ENCODE measurements at places on chromosomes 4 and X.
A peak's percentile ranks its signal among the peaks of the same experiment; 100 is the strongest.

DNA sequence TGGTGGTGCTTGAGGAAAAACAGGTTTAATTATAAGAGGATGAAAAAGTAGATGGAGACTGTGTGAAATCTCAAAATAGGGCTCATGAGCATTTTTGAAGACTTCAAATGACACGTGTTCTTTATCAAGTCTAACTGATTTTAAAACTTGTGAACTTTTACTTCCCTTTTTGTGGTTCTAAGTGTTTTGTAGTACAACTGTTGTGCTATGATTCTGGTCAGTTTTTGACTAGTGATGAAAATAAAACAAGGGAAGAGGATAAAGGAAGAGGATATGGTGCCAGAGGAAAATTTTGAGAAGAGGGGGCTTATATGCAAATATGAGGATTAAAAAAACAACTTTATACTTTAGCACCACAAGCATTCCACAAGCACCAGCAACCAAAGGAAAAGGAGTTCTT is 644.0 kb downstream of the RPA4 start:
- no peak for DNase-seq

DNA sequence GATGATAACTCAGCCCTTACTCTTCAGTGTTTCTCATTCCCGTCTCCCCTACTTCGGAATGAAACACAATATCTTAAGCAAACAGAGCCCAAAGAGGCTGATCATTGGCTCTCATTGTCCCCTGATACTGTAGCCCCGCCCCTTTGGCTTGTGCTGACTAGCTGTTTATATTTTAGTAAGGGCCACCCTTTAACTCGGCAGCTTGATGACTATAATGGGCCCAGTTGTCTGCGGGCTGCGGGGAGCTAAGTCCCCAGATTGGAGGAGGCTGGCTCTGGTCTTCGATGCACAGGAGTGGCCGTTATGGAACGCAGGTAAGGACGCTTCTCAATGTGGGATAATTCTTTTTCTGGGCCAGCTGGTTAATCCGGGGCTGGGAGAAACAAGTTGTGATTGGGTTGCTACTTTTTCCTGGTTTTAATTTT is at the start of gene TRIM2:
TSS of gene TRIM2 (plus strand) at position 197 of the 425 bp plus-strand sequence. CDS start at position 285, 88 bp downstream.
- no peak for DNase-seq

DNA sequence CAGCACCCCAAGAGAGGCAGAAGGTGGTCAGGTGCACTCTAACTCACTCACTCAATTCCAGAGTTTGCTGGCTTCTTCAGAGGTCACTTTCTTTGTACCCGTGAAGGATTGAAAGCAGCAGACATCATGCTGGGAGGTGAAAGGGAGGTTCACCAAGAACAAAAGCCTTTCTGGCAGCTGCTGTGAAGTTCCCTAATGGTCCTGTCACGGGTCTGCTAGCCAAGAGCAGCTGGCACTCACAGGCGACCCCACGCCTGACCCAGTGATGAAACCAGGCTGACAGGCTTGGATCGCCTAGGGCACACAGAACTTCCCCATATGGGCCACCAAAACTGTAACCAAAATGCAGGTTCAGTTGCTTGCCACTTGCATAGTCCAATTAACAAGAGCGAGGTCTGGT is 11.8 kb downstream of the NUDT11 start:
- no peak for DNase-seq

- DNase-seq = no peak
Observed at GRCh38 chrX:152601848-152602616, 35.7 kb upstream of the GABRQ start.

GRCh38 chr4:7291372-7292114 is 99.2 kb downstream of the SORCS2 start:
- no peak for DNase-seq

DNA sequence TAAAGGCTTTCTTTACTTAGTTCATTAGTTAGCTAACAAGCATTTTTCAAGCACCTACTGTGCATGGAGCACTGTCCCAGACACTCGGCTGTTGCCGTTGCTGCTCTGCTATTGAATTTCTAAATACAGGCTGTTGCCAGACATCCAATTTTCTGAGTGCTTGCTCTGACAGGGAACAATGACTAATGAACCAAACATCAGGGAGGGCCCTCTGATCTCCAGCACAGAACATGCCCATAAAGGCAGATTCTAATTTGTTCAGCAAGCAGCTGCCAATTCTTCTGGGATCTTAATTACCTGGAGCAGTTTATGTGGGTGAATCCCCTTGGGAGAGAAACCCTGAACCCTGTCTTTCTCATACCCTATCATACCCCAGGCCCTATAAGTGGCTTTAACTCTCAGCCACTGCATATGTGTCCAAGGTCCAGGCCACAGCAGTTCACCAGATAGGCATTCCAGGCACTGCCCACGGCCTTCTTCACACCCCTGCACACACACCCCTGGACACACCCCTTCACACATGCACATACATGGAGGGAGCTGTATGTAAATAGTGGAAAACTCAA is 27.9 kb downstream of the TSC22D3 start:
- DNase-seq = no peak

DNA sequence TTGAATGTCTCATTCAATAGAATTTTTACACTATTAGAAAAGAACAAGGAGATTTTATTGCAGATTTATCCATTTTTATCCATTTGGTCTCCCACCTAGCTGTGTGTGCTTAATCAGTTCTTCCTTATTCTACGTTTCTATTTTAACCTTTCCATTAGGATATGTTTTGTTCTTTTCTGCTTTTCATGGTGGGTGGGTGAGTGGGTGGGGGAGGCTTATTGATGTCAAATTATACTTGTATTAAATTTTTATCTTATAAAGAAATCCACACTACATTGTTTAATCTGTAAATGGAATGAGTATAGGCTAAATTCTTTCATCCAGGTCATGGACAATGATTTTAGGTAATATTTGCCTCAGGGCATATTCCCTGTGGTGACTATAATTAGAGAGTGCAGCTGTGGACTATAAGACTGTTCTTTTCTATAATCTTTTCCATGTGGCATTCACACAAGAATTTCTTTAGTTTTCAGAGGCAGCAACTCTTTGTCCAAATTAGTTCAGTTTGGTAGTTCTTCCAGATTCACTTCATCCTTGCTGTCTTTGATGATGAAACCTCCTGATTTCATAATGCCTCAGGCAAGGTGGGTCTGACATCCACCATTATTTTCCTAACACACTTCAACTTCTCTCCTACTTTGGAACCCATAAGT is 2451.8 kb downstream of the PCDH7 start:
- DNase-seq = no peak

DNA sequence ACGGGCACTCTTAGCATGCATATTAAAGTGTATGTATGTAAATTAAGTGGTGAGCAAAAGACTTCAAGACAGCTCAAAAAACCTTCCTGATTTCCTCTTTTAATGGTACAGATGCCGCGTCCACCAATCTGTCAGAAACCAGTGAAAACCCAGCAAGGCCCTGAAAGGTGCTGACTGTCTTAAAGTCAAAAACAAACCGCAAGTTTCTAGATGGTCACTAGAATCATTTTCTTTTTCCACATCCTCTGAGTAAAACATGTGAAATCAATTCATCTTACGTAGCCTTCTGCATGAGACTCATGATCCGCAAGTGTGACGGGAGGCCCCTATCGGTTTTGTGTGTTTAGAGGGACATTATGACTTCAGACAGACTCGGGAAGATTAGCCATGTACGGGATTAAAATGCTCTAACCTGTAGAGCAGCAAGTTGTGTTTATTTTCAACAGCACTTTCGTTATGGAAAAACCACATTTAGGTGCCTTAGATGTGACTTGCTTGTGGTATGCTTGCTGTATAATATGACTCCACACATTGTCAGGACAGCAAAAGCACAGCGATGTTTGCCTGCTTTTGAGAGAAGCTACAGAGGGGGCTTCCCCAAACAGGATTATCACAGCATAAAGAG is 88.2 kb upstream of the STS start:
- DNase-seq = no peak

DNA sequence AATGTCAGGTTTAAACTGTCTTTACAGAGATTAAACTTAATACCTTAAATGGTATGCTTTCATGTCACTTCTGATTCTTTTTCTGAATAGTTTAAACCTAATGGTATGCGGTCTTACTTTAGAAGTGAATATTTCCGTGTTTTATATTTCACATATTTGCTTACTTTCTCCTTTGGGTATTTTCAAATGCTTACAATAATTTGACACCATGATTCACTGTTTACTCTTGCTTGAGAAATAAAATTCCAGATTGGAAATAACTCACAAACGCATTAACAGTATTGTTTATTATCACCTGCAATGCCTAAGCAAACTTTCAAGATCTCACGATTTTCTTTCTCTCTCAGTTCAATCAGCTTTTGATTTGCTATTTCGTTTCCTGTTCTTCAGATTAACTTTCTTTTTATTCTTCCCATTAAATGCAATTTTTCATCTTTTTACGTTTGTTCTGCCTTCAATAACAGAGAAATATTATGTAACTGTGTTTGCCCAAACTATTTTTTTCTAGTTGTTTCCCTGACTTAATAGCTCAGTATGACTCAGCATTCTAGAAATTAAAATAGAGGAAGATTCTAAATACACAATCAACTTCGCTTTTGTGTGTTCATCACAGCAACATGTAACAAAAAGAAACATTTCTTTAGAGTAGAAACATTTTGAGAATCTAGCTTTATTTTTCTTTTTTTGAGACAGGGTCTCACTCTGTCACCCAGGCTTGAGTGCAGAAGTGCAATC is 955.5 kb upstream of the PRKX start:
- DNase-seq = no peak

GRCh38 chr4:88675543-88675942 is 22.1 kb downstream of the NAP1L5 start:
- no peak for DNase-seq

- no peak for DNase-seq
Observed at GRCh38 chr4:184616633-184617551, 32.4 kb downstream of the CASP3 start.

DNA sequence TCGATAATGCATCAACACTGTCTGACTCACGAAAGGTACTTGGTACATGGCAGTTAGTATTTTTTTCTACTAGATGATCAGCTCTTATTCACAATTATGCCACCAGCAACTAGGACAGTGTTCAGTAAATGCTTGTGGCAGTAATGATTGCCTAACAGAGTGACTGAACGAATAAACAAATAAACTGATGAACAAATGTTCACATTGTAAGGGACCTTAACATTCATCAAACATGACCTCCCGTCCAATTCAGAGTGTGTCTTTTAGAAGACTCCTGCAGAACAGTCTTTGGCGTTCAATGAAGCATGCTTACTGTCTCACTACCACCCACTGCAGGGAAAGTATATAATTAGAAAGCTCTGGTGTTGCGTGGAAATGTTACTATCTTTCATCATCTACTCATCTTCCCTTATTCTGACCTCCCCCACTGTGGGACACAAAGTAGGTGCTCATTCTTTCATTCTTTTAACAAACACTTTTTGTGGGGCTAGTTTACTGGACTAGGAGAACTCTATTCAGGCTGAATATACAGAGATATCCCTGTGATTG is 319.3 kb downstream of the RAB28 start:
- DNase-seq = no peak

- DNase-seq = no peak
Observed at GRCh38 chrX:11351375-11352295, 58.4 kb downstream of the AMELX start.

- DNase-seq = no peak
Observed at GRCh38 chr4:68209003-68209402, 36.5 kb downstream of the TMPRSS11B start.

- DNase-seq = peak; percentile 5
Observed at GRCh38 chrX:22135994-22136684, 104.0 kb downstream of the PHEX start.

DNA sequence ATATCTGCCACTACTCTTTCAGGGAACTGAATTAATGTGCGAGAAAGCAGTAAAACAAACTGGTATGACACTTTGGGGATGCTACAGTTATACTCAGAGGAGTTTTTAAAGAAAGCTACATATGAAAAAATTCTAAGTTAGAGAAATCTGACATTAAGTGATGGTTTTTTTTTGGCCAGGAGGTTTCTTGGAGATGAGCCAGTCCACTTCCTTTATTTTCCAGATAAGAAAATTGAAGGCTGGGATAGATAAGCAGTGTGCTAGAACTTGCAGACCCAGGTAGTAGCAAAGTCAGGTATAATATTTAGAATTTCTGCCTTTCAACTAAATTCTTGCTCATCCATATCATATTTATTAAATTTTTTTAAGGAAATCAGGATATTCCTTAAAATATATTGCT is 106.8 kb downstream of the FAT4 start:
- DNase-seq = no peak

- no peak for DNase-seq
Observed at GRCh38 chrX:115940888-115941332, 229.6 kb upstream of the AGTR2 start.

DNA sequence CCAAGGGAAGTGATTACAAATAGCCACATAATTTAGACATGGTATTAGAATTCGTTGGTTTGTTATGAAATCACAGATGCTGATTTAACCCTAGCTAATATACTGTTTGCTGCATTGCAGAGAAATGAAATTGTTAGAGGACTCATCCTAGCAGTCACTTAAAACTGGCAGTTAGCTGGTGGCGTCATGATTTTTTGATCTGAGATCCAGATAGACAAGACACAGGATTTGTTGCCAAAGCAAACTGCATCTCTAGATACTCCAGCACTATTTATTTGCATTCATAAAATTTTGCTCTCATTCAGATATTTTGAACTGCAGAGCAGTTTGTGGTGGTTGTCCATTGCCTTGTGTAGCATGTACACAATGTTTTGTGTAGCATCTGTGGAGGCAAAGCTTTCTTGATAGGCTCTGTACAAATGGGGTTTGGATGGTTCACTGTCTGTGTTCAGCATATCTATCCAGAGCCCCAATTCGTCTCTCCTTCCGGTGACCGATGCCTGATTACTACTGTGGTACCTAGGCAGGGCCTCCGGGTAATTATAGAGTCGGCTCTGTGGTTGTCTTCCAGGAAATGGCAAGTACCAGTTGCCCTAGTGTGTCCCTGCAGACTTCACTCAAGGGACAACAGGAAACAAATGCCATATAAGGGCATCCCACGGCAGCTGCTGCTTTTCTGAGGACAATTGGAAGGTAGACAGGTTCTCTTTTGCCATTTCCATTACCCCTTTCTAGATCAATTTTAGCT is 30.1 kb upstream of the SPARCL1 start:
- DNase-seq = peak; percentile 17

GRCh38 chr4:114304567-114304966 is 294.0 kb upstream of the UGT8 start:
- no peak for DNase-seq

DNA sequence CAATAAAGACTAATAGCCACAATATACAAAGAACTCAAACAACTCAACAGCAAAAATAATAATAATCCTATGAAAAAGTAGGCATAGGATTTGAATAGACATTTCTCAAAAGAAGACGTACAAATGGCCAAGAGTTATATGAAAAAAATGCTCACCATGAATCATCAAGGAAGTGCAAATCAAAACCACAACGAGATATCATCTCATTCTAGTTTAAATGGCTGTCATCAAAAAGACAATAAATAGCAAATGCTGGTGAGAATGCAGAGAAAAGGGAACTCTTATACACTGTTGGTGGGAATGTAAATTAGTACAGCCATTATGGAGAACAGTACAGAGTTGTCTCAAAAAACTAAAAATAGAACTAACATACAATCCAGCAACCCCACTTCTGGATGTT is 18.8 kb downstream of the TLR6 start:
- DNase-seq = no peak

GRCh38 chr4:168908851-168909273 is 101.2 kb downstream of the CBR4 start:
- no peak for DNase-seq
